Fibroblast of lung (primary cell): ENCODE measurements at places on chromosomes 11 and 22.

- DNase-seq, result no peak
Measured at GRCh38 chr11:122814401-122814800, 23.9 kb upstream of the CRTAM start.

- DNase-seq, result no peak
Measured at GRCh38 chr22:40432157-40432556, 61.8 kb downstream of the SGSM3 start.

- no peak for DNase-seq
Measured at GRCh38 chr11:35146074-35146521, 7.1 kb downstream of the CD44 start.

DNA sequence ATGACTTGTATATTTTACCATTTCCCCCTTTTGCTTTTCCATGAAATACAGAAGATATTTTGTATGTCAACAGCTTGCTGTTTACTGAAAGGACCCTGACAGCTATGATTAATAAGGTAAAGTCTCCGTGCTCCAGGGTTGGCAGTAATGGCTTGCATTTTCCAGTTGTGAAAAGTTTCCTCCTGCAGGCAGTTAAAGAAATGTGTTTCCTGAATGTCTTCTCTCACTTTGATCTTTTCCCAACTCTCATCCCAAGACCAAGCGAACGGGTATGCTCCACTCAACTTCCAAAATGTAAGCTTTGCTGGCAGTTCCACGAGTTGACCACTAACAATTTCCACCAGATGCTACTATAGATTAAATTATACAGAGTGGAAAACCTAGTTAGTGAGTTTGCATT lies 8.9 kb downstream of the FIBIN start:
- DNase-seq, result no peak

DNA sequence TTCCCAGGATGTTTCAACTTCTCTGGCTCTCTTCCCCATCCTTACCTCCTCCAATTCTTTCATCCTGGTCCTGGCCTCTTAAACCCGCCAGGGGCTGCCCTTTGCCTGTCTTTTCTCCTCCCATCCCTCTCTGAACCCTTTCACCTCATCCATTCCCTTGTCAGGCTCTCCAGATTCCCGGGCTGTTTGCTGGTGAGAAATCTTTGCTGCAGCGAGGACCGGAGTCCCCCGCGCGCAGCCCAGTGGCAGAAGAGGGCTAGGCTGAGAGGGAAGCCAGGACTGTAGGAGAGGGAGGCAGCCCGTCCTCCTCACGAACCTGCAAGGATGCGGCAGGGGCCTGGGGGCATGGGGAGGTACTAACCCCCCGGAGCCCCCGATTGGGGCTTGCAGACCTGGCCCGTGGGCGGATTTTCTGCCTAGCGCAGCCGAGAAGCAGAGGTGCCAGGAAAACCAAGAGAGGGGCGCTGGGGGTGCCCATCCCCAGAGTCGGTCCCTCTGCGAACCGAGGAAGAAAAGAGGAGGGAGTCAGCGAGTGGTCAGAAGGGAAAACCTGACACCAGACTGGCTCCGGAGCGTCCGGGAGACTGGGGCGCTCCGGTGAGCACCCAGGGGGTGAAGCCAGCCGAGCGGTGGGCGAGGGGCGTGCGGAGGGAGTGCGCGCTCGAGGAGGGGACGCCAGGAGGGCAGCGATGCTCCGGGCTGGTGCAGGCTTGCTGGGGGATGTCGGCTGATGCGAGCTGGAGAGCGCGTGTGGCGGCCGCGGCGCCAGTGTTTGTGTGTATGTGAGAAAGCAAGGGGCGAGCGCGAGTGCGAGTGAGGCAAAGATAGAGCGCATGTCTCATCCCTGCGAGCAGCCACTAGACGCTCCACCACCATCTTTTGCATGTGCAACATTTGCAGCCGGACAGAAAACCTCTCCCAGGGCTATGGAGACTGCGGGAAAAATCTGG lies at the start of gene GRIA4:
GRIA4 (plus strand) TSS at position 242 of the 950 bp plus-strand sequence. CDS start 925 bp downstream, outside the sequence.
- DNase-seq, result peak; percentile 67

DNA sequence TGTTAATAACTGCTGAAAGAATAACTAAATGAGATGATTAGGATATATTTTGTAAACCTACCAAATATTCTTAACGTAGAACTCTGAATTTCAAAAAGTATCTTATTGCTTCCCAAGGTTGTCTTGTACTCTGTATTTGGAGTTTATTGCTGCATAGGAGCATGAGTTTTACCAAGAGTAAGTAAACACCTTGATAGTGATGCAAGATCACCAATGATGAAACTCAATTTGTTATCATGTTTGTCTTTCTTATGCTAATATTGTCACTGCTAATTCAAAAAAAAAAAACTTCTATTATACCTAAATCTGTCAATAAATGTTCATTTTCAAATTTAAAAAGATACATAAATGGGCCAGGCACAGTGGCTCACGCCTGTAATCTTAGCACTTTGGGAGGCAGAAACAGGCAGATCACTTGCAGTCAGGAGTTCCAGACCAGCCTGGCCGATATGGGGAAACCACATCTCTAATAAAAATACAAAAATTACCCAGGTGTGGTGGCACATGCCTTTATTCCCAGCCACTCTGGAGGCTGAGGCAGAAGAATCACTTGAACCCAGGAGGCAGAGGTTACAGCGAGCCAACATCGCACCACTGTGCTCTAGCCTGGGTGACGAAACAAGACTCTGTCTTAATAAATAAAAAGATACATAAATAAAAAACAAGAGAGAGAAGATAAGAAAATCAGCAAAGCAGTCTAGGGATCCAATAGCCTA lies 23.4 kb upstream of the PLAAT2 start:
- DNase-seq, result no peak

DNA sequence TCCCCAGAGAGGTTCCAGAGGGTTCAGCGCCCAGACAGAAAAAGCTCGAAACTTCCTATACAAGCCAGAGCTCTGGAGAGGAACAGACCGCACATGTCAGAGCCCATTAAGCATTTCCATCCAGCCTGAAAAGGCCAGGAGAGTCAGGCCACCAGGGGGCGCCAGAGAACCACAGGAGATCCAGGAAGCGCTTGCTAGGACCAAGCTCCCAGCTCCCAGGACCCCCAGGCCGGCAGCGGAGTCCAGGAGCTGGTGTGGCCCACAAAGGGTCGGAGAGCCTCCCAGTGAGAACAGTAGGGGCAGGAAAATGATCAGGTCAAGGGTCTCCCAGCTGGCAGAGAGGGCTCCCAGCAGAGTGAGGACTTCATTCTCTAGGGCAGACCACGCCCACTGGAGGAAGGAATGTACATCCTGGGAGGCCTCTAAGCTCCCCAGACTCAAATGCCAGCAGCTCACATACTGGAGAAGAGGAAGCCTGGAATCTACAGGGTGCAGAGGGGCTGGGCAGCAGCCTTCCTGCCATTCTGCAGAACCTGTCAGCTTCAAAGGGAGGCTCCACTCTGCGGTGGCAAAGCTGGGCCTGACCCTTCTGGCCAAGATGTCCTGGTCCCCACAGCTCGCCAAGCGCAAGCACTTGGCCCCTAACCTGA lies 2.1 kb upstream of the MEI1 start:
- DNase-seq, result peak; percentile 85
